ENCODE measurements at places on chromosomes 12 and 14.

GRCh38 chr12:47782372-47782770 lies 9.3 kb downstream of the SLC48A1 start:
- no peak for DNase-seq

DNA sequence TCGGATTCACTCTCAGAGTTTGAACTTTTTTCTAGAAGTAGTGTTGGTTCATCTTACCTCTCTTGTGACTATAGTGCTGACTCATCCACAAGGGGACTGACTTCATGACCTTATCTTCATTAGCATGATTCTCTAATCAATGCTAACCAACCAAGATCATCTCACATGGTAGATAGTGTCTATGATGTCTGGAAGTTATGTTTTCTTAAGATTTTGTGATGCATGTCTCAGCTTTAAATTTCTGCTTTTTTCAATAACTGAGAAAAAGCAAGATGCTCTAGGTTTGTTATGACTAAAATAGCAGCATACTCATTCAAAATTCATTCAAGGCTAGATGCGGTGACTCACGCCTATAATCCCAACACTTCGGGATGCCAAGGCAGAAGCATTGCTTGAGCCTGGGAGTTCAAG lies 12.3 kb upstream of the SLC35E3 start:
- no peak for DNase-seq

DNA sequence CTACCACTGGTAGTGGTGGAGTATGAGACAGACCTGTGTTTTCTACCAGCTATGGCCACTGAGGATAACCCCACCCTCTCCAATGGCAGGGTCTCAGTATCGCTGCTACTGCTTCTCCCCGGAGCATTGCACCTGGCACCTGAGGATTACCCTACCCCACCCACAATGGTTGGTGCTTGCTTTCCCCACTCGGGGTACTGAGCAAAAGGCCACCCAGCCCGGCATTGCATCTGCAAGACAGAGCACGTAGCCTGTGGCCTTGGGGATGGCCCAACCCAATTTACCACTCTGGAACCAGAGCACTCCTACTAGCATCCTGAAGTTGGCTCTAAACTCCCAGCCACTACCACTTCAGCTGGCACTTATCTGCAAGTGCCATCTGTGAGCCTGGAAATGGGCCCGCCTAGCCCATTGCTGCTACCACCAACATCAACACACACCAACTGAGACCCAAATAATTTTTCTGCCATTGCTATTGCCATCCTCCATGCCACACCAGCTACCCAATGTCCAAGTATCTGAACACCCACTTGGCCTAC lies 145.7 kb downstream of the CNTN1 start:
- no peak for DNase-seq

DNA sequence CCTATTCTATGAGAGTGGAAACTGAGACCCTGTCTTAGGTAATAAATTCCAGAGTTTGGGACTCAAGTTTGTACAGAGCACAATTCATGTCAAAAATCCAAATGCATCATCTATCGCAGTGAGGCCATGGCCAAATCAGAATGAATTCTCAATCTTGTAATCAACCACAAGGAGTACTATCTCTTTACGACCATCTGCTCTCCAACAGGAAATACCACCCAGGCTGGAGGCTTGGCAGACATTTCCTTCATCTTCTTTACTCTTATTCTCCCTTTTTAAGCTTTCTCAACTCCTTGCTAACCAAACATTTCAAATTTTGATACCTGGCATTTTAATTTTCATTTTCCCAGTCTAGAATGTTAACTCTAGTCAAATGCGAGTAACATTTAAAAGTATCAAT lies 32.7 kb upstream of the RNU6-7 start:
- no peak for DNase-seq

DNA sequence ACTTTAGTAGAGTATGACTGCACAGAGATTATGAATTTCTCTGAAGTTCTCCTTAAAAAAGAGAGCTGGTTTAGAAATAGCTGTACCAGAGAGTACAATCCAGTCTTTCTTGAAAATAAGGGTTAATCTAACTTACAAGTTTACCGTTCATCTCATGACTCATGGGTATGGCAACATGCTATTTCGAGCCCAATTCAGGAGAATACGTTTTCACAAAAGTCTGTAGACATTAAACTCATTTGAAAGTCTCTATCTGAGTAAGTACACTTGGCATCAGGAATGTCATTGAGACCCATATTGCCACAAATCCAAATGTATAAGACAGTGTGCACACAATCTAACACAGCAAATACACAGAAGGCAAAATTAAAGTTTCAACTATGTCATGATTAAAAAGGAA lies 160.5 kb downstream of the PIK3C2G start:
- no peak for DNase-seq

DNA sequence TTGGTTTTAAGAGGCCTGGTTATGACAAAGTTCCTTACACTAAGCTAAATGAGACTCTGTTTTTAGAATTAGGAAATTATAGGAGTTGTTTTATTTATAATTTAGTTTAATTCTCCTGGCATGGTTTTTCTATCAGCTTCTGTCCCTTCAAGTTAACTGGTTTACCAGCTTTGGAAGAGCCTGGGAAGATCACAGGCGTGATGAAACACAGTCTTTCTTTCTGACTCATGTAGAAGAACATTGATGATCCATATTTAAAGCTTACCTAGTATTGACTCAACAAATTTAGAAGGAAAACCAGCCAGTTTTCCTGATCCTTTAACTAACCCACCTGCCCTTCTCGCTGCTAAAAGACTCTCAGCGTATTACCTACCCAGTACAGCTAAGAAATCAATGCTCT lies 155.2 kb downstream of the TGFB3 start:
- no peak for DNase-seq

Measured in stimulated activated CD4-positive, alpha-beta T cell treated with anti-CD3 and anti-CD28 coated beads, Interleukin-12 subunit alpha, Interleukin-12 subunit beta, amount 100 ng/mL, for 4 hours (primary cell).